M059J (cell line): ENCODE measurements at places on chromosomes 4 and X.

GRCh38 chr4:83606460-83606859, 70.6 kb downstream of the GPAT3 start:
- DNase-seq: no peak

- peak; percentile 56 for DNase-seq
Observed at GRCh38 chrX:101230636-101231035, 11.1 kb downstream of the DRP2 start.

GRCh38 chr4:180106997-180107396, 2136.2 kb upstream of the TENM3 start:
- DNase-seq: no peak

- no peak for DNase-seq
Observed at GRCh38 chr4:178856139-178856800, 1414.0 kb upstream of the AGA start.

DNA sequence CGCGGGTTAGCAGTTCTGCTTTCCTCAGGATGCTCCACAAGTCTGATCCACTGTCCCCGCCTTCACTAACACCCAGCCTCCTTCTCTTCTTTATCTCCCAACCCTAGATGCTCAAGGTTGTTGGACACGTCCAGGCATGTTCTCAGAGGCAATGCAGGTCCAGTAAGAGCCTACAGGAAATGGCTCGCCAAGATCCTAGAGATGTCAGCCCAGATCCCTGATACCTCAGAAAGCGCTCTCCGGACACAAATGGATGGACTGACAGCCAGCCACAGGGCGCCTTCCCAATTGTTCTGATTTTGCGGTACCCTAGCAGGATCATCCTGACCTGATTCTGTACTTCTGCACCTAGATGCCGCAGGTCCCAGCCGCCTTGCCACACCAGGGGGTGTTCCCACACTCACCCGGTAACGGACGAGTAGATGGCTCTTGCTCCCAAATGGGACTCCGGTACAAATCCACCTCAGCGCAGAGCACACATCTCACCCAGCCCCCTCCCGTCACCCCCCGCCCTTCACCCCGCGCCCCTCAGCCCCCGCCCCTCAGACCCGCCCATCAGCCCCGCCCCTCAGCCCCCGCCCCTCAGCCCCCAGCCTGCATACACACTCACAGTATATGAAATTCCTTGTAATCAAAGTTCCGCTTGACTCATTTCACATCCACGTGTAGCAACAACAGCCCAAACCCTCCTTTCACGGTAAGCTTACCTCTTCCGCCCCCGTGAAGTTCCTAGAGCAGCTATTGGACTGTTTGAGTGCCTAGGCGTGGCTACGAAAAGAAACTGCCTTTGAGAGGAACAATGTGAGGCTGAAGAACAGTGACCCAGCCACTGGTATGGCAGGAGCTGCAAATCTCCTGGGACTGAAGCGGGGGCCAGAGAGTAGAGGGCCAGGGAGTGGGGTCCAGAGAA, at the start of gene EDA2R:
TSS of gene EDA2R (minus strand) at position 488 of the 910 bp plus-strand sequence. CDS start 23,058 bp downstream, outside the sequence.
- no peak for DNase-seq

GRCh38 chr4:76282941-76283689, 23.4 kb upstream of the STBD1 start:
- DNase-seq: no peak

GRCh38 chr4:90159193-90159592, 32.0 kb downstream of the CCSER1 start:
- no peak for DNase-seq

- peak; percentile 4 for DNase-seq
Observed at GRCh38 chr4:117327491-117327890, 242.1 kb upstream of the TRAM1L1 start.

DNA sequence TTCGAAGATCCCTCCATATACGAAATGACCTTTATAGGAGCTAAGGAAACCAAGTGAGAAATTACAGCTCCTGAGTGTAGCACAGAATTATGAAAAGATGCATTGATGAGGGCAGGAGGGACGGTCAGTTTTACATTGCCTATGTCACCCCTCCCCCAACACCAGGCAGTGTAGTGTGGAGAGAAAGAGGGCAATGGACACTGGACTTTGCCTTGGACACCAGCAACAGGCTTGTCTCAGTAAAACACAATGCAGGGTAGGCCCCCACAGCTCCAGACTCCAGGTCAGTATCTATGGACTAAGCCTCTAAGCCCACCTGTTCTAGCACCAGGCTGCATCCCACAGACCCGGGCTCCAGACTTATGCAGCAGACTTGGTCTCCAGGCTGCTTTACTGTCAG, 16.5 kb downstream of the APOOL start:
- no peak for DNase-seq

DNA sequence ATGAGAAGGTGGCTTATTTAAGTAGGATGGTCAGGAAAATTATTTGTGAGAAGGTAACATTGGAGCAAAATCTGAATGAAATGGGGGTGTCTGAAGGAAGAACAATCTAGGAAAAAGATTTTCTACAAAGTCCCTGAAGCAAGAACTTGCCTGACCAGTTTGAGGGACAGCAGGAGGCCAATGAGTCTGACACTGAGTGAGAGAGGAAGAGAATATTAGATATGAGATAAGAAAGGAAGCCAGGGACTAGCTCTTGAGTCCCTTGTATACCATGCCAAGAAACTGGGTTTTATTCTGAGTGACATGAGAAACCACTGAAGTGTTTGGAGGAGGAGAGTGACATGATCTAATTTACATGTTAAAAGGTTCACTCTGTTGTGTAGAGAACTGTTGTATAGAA, 1478.9 kb downstream of the RPA4 start:
- DNase-seq: no peak

DNA sequence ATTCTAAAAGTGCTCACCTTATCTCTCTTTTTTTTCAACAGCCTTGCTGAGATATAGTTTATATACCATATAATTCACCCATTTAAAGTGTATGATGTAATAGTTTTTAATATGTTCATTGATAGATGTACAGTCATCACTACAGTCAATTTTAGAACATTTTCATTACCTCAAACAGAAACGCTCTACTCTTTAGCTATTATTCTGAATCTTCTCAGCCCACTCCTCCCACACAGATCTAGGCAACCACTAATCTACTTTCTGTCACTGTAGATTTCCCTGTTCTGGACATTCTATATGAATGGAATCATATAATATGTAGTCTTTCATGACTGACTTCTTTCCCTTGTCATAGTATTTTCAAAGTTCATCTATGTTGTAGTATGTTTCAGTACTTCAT, 22.6 kb downstream of the MND1 start:
- DNase-seq: no peak

- DNase-seq: no peak
Observed at GRCh38 chr4:135601351-135601750, 1399.8 kb upstream of the PABPC4L start.

GRCh38 chrX:52271206-52271605, 86.5 kb downstream of the MAGED4 start:
- DNase-seq: peak; percentile 4

DNA sequence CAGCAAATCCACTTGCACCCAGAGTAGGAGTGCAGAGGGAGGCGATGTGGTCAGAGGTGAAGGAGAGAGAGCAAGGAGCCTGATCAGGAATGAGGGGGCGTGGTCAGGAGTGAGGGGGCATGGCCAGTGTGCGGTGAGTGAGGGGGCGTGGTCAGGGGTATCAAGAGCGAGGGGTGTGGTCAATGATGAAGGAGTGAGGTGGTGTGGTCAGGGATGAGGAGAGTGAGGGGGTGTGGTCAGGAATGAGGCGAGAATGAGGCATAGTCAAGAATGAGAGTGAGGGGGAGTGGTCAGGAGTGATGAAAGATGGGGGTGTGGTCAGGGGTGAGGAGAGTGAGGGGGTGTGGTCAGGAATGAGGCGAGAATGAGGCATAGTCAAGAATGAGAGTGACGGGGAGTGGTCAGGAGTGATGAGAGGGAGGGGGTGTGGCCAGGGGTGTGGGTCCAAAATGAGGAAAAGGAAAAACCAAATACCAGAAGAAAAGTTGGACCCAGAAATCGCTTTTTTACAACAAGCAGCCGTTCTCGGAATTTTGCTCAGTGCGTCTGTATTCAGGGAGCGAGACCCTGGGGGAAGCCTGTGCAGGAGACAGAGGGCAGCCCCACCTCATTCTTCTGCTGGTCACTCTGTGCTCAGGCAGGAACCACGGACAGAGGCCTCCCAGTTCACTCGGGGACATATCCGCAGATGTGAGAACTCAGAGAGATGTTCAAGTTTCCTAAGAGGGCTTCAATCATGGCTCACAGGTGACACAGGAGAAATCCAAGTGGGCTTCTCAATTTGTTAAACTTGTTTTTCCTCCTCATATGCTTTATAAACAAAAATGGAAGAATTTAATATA, 47.5 kb downstream of the MAGEA1 start:
- peak; percentile 43 for DNase-seq

- peak; percentile 32 for DNase-seq
Observed at GRCh38 chr4:155522201-155522600, 144.4 kb upstream of the GUCY1A1 start.

GRCh38 chrX:68633981-68634380, 13.5 kb upstream of the STARD8 start:
- no peak for DNase-seq
